ENCODE measurements at places on chromosomes 2 and 18.

- no peak for DNase-seq
These were observed 39.5 kb downstream of the CERS6 start for GRCh38 chr2:168495524-168495923.

DNA sequence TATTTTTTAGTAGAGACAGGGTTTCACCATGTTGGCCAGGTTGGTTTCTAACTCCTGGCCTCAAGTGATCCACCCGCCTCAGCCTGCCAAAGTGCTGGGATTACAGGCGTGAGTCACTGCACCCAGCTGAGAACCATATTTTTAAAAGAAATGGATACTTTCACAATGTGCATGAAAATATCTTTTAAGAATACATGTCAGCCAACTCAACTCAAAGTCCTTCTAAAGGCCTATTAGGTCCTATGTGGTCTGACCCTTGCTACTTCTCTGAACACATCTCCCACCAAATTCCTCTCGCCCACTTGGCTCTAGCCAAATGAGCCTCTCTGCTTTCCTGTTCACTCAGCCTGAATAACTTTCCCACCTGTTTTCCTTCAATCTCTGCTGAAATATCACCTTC, 119.6 kb downstream of the MTX2 start:
- DNase-seq = no peak

DNA sequence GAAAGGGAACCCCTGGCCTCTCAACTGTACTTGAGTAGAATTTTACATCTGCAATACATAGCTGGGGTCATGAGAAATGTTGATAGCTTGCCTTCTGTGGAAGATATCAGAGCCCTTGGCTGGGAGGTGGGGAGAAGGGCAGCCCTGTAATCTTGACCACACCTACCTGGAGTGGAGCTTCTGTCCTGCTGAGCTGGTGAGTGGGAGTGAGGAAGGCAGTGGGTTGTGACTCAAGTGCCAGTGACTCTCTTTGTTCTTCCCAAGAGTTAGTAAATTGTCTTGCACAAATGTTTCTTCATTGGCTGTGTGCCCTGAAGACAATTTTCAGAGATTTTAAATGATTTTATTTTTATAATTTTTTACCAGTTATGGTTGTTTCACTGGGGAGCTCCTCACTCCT, 277.3 kb downstream of the MBD5 start:
- DNase-seq = no peak

- no peak for DNase-seq
These were observed 651.1 kb upstream of the ID2 start for GRCh38 chr2:8030573-8031303.

- DNase-seq = no peak
These were observed 60.4 kb upstream of the NABP1 start for GRCh38 chr2:191617575-191617974.

Data from ureter (tissue), 1 donor.